Stomach (tissue), 19 donors: ENCODE measurements at places on chromosomes 5 and 9. TPM values are rescaled to one million over a fixed set of nuclear protein-coding genes. Genes with fewer than 3 reads are reported as not detected.

The FOXD4 gene
- not detected for total RNA-seq

The RIOK2 gene
- total RNA-seq = 1.2 TPM

The SH3TC2 gene
- total RNA-seq = under 0.01 TPM

The DDX4 gene
- total RNA-seq = not detected

The TTC23L gene
- not detected for total RNA-seq

The INSL6 gene
- total RNA-seq = not detected

The GPX3 gene
- total RNA-seq = 387 TPM

DNA sequence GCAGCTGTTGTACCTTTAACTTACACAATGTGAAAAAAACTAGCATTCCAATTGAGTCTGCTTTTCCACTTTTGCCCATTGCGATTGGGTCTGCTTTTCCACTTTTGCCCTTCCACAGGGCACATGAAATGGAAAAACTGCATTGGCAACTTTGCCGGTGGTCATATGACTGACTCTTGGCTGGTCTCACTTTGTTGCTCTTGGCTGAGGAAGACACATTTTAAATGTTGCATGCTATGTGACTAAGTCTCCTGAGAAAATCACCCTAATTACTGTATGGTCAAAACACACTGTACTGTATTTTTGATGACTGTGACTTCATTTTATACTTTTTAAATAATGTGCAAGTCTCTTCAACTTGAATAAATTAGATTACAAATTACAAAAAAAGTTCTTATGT is 1.6 kb upstream of the OXCT1 start:
- peak; percentile 55 for DNase-seq
- no peaks in the 10 kb centered on the region for H3K36me3 ChIP-seq
- peaks cover 12% of the 10 kb centered on the region for H3K4me1 ChIP-seq
- no peak overlapping the region for H3K4me3 ChIP-seq
- no peak overlapping the region for H3K27ac ChIP-seq

DNA sequence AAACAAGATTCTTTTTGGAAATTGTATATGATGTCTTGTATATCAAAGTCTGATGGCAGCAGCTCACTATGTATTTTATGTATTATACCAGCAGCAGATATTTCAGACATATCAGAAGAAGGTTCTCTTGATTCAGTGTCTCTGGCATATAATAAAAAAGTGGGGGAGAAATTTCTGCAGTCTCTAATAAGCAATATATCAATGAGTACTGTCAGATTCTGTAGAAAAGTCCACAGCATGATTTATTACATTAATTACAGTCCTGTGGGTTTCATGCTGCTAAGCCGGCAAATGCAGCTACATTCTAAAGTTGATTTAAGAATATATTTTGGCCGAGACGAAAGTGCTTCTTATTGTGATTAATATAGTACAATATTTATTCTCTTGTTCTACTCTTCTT is 113.1 kb downstream of the KIAA1958 start:
- H3K27ac ChIP-seq = no peak overlapping the region
- DNase-seq = no peak
- H3K27me3 ChIP-seq = no peaks in the 10 kb centered on the region
- H3K4me3 ChIP-seq = no peak overlapping the region
- H3K36me3 ChIP-seq = no peaks in the 10 kb centered on the region
- H3K4me1 ChIP-seq = peaks cover 19% of the 10 kb centered on the region

DNA sequence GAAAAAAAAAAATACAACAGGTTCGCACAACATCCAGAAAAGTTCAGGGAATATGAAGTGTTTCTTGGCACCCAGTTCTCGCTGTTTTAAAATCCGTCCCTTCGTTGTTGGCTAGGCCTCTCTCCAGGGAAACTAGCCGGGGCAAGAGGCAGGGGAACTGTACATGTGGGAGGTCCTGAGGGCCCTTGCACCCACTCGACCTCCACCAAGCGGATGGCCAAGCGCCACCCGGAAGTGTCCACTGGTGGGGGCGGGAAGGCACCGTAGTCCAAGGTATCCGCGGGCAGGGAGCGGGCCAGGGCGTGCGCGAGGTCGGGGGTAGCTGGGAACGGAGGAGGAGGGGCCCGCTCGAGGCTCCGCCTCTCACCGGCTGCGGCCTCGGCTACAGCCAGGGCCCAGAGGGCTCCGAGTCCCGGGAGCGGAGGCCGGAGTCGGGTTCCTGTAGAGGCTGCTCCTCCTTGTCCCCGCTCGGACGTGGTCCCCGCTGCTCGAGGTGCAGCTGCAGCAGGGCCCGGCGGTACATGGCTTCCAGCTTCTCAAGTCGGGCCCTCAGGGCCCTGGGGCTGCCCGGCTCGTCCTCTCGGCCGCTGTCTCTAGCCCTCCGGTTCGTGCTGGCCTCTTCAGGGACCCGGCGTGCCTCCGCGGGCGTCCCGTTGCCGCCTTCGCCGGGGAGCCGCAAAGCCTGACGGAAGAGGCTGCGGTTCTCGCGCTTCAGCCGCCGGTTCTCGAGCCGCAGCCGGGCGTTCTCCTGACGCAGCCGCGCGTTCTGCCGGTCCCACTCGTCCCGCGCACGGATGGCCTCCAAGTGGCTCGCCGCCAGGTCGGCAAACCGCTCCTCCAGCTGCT is 720 bp downstream of the TUSC1 start:
- no peaks in the 10 kb centered on the region for H3K36me3 ChIP-seq
- H3K27ac ChIP-seq = peak overlapping the region; percentile 99
- DNase-seq = peak; percentile 86

GRCh38 chr5:83492331-83492730 is 20.8 kb downstream of the VCAN start:
- H3K27me3 ChIP-seq = no peaks in the 10 kb centered on the region
- H3K4me3 ChIP-seq = no peak overlapping the region
- H3K4me1 ChIP-seq = no peaks in the 10 kb centered on the region

DNA sequence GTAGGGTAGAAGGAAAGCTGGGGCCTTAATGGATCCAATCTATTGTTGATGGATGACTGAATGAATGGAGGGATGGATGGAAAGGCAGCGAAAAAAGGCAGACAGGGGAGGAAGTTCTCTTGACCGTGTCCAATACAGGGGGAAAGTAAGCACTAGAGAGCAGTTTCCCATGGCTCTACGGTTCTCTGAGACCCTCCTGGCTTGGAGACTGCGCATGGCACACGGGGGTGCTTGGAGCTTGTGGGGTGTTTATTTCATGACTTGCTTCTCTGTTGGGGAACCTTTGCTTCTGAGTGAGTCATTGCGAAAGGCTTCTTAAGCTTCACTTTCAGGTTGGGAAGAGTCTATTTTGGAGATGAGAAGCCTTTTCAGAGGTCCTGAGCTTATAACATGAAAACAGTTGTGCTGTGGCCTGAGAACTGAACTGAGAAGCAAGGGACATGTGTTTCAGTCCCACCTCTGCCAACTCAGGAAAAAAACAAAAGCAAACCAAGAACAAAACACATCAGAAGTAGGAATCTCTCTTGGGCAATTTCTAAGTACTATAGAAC is 12.8 kb upstream of the TEX48 start:
- DNase-seq = no peak
- no peaks in the 10 kb centered on the region for H3K4me1 ChIP-seq
- no peaks in the 10 kb centered on the region for H3K27me3 ChIP-seq

- DNase-seq = no peak
- no peaks in the 10 kb centered on the region for H3K27me3 ChIP-seq
- H3K36me3 ChIP-seq = no peaks in the 10 kb centered on the region
- no peak overlapping the region for H3K4me3 ChIP-seq
- H3K4me1 ChIP-seq = peaks cover 44% of the 10 kb centered on the region
- H3K27ac ChIP-seq = no peak overlapping the region
Observed at GRCh38 chr5:148974642-148975327, 88.1 kb downstream of the SH3TC2 start.

DNA sequence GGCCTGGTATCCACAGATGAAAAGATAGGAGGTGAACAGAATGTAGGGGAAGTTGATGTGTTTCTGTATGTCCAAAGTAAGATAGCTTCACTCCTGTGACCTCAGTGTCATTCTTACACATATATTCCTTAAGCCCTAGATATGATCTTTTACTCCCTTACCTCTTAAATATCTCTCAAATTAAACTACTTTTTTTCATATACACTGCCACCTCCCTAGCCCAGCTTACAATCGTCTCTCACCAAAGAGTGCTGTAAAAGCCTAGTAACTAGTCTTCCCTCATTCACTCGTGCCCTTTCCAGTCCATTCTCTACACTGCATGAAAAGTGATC is 5.3 kb downstream of the DNAI1 start:
- no peaks in the 10 kb centered on the region for H3K27me3 ChIP-seq
- no peak overlapping the region for H3K27ac ChIP-seq
- no peak for DNase-seq

DNA sequence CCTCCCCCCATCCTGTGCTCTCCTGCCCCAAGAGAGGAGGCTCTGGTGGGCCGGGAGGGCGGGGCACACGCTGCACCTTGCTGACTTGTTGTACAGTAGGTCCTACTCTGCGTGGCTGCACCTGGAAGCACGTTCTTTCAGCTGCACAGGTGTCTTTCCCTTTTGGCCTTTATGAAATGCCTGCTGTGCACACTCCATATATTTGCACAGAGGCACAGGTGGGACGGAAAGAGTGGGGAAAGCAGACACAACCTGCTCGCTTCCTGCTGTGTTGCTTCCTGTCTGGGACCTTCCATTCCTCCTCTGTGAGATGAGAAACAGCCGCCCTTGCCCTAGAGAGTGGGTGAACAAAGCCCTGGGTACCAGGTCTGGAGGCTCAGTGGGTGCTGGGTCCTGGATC is 4.8 kb downstream of the USP20 start:
- H3K4me1 ChIP-seq = peaks cover 10% of the 10 kb centered on the region
- no peak for DNase-seq
- no peak overlapping the region for H3K27ac ChIP-seq

DNA sequence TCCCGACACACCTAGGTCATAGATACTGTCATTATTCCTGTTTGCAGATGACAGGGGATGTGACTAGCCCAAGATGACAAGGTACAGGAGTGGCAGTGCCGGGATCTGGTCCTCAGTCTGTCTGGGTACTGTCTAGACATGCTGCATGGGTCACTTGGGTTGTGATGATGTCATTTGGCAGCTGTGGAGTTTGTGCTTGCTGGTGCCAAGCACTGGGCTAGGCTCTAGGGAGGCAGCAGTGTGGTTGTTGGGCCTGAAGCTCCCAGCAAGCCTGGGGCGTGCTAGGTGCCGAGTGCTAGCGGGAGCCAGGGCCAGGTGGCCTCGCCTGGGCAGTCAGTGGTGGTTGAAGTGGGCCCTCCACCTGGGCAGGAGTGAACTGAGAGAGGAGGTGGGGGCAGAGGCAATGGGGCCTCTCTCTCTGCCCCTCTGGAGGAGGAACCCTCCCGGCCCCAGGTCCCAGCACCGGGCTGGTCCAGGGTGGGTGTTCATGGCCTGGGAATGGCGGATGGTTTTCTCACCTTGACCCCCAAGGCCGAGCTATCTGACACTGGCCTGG is 8.8 kb upstream of the ASB6 start:
- H3K4me3 ChIP-seq = no peak overlapping the region
- H3K27me3 ChIP-seq = peaks cover 8% of the 10 kb centered on the region
- H3K36me3 ChIP-seq = no peaks in the 10 kb centered on the region
- DNase-seq = no peak
- H3K4me1 ChIP-seq = peaks cover 8% of the 10 kb centered on the region

GRCh38 chr5:108003178-108003577 is 332.4 kb upstream of the EFNA5 start:
- no peaks in the 10 kb centered on the region for H3K27me3 ChIP-seq
- DNase-seq = no peak
- no peak overlapping the region for H3K4me3 ChIP-seq
- H3K36me3 ChIP-seq = no peaks in the 10 kb centered on the region
- H3K4me1 ChIP-seq = peaks cover 11% of the 10 kb centered on the region

- H3K4me3 ChIP-seq = no peak overlapping the region
- H3K27ac ChIP-seq = no peak overlapping the region
- no peak for DNase-seq
- peaks cover 16% of the 10 kb centered on the region for H3K4me1 ChIP-seq
- H3K36me3 ChIP-seq = no peaks in the 10 kb centered on the region
Observed at GRCh38 chr5:132103969-132104391, 30.4 kb downstream of the CSF2 start.

DNA sequence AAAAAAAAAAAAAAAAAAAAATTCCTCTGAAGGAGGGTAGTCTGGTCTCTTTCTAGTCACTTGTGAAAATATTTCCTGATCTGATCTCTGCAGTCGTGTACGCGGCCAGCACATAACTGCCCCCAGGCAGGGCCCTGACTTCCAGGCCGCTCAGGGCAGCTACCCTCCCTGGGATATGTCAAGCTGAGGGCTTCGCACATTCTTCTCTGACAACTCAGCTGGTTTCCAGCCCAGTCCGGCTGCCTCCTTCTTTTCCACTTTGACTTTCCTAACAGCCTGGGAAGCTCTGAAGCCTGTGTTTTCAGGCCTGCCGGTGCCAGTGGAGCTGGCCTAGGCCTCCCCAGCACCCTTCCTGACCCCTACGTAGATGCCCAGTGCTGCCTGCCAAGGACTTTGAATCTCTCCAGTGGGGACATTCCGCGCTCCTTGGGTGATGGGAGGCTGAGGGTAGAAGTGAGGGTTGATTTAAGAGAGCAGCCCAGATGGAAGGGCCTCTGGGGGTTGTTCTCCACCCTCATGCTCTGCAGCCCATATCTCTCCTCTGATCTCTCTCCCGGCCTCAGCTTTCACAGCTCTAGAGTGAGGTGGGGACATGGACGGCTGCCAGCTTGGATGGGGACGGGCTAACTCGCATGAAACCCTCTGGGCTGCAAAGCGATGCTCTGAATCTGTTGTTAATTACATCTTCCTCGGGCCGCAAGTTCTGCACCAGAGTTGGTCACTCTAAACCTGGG is 20.7 kb downstream of the COL5A1 start:
- H3K27ac ChIP-seq = peak overlapping the region; percentile 82
- peaks cover 6% of the 10 kb centered on the region for H3K27me3 ChIP-seq
- no peak overlapping the region for H3K4me3 ChIP-seq
- no peak for DNase-seq
- peaks cover 69% of the 10 kb centered on the region for H3K4me1 ChIP-seq
- H3K36me3 ChIP-seq = no peaks in the 10 kb centered on the region

DNA sequence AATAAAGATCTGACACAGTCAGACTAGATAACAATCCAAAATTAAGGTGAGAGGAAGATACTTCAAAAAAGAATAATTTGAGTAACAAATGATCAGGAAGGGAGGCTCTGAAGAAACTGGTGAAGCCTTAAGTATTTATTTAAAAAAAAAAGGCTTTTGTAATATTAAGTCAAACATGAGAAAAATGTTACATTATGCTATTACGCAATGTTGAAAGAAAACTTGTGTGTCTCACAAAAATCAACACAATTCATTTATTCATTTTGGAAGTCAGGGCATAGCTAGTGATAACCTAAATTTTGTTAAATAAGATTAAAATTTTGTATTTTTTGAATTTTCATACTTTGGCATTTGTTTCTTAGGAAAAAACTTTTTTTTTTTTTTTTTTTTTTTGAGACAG is 28.2 kb downstream of the WDR41 start:
- DNase-seq = no peak
- no peaks in the 10 kb centered on the region for H3K36me3 ChIP-seq
- no peak overlapping the region for H3K4me3 ChIP-seq
- no peaks in the 10 kb centered on the region for H3K4me1 ChIP-seq

DNA sequence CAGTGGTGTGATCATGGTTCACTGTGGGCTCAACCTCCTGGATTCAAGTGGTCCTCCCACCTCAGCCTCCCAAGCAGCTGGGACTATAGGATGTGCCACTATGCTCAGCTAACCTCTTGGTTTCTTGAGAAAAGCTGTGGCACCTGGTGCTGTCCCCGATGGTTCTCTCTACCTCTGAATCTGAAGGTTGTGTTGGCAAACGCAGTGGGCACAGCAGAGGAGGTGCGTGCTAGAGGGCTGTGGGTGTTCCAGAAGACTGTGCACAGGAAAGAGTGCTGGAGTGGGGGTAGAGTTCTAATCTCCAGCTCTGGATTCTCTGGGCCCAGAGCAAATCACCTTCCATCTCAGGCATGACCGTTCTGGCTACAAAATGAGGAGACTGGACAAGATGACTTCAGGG is 12.5 kb downstream of the RGS3 start:
- no peak overlapping the region for H3K4me3 ChIP-seq
- H3K27me3 ChIP-seq = no peaks in the 10 kb centered on the region
- DNase-seq = no peak
- no peaks in the 10 kb centered on the region for H3K36me3 ChIP-seq
